Activated CD8-positive, alpha-beta T cell treated with anti-CD3 and anti-CD28 coated beads for 36 hours (primary cell): ENCODE measurements at places on chromosomes 5 and 9.

GRCh38 chr9:5186416-5187169, 1.2 kb upstream of the INSL6 start:
- DNase-seq = peak; percentile 76

DNA sequence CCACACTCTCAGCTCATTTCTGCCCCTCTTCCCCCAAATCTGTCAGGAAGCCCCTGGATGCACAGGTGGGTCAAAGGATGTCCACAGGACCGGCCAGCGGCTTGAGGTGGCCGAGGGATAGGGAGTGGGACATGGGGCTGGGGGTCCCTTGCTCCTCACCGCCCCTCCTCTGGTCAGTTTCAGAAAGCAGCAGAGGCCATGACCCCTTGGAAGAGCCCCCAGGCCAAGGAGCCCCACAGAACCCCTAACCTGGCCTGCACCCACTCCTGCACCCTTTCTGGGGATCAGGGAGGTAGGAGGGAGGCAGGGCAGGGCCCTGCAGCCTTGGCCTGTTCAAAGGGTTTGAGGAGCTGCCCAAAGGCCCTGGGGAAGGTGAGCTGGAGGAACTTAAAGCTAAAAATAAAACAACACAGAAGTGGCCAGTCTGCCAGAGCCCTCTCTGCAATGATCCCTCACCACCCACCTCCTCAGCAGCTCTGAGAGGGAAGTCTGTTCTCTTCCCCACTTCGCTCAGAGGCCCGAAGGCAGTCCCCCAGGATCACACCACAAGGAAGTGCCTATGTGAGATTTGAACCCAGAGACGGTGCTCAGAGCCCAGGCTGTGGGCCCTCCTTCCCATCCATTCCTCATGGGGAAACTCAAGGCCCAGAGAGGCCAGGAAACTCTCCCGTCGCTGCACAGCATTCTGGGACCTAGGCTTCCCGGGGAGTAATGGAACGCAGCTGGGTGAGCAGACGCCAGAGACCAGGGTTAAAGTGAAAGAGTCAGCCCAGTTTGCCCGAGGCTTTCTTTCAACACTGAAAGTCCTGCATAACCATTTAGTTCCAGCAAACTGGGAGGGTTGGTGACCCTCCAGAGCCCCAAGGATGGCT, 910 bp downstream of the ENG start:
- no peak for DNase-seq

GRCh38 chr5:60820593-60821487, 23.2 kb downstream of the ELOVL7 start:
- no peak for DNase-seq

- DNase-seq = no peak
Observed at GRCh38 chr9:91647371-91647770, 223.7 kb upstream of the NFIL3 start.

DNA sequence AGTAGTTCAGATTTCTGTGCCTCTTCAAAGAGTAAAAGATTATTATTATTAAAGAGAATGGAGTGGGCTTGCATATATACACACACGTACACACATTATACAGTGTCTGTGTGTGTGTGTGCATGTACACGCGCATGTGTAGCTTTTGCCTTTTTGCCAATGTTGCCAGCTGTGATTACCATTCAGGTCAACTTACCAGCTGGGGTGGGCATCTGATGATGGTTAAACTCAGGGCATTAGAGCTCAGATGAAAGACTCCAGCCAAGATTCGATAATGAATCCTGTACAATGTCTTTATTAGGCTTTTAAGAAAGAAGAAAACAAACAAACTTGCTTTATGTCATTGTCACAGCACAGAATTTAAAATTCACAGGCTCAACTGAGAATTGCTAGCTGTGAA, 296.5 kb upstream of the DMAC1 start:
- DNase-seq = no peak

GRCh38 chr9:136219276-136219675, 14.3 kb upstream of the LHX3 start:
- no peak for DNase-seq

DNA sequence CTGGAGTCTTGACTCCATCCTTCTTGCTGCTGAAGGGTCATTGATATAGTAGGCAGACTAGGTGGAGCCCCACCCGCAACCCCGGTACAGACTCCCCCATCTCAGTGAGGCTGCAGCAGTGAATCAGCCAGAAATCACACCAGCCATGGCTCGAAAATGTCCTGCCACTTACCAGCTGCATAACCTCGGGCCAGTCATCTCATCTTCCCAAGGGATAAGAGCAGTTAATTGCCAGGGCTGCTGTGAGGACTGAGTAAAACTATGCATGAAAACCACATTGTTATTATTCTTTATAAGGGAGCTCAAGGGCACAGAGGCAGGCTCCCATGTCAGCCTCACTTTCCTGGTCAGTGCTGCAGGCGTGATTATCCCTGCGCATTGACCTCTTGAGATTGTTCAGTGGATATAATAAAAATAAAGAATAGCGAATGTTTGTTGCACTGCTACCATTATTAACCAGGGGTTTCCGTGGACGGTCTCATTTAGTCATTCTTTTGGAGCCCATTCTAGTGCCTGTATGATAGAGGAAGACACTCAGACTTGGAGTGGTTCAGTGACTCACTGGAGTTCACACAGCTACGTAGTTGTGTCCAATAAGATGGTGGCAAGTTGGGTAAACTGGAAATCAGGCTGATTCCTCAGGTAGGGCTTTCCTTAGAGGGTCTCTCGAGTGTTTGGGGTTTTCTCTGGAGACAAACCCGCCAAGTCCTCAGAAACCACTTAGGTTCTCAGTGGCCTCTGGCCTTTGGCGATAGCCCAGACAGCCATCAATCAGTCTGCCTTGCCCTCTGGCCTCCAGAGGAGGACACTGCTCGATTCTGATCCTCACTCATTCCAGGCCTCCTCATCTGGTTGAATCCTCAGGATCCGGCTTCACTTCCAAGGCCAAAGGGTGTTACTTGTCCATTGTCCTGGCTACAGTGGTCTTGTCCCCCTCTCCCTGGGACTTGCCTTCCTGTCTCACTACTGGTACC, 39.9 kb downstream of the COL15A1 start:
- DNase-seq = no peak

GRCh38 chr5:139837711-139838380, 42.2 kb downstream of the PSD2 start:
- DNase-seq = no peak

DNA sequence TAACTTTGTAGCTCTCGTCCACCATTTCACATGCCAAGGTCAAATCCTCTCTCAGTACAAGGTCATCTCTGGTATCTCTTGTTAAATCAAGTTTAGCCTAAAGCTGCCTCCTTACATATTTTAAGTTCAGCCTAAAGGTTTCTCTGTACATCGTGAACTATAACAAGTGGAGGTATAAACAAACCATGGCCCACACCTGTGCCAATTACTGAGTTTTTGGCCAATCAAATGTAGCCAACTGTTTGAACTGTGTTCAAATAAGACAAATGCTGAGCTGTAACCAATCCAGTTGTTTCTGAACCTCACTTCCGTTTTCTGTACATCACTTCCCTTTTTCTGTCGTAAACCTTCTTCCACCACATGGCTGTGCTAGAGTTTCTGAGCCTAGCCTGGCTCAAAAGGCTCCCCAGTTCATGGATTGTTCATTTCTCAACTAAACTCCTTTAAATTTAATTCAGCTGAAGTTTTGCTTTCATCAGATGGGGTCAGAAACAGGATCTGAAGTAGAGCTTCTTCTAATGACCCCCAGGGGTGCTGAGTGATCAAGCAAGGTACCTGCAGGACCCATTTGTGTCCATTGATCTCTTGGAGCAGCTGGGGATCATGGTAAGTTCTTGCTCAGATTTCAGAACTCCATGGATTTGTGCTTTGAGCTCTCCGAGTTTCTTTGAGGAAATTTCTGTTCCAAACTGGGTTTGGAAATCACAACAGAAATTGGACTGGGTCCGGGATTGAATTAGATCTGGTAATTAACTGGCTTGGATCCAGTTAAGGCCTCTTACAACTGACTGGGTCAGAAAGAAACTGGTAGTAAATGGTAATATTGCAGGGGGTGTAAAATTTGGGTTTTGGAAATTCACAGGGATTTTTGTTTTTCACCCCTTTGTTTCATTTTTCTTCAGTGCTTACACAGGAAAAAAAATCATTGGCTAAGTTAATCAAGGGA, 11.0 kb upstream of the NANS start:
- DNase-seq = peak; percentile 52

GRCh38 chr5:41196197-41196596, 17.1 kb downstream of the C6 start:
- no peak for DNase-seq

DNA sequence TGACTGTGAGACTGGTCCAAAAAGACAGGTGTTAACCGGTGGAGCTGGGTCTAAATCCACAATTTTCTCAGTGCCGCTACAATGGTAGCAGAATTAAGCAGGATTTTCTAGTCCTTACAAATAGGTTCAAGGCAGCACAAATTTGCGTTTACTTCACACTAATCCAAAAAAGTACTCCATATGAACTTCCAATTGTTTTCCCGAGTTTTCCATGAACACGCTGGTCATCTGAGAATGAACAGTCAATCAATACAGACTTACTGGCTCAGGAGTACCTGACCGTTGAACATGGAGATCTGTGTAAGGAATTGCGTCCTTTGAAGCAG, 709 bp downstream of the SLC35D2 start:
- no peak for DNase-seq

DNA sequence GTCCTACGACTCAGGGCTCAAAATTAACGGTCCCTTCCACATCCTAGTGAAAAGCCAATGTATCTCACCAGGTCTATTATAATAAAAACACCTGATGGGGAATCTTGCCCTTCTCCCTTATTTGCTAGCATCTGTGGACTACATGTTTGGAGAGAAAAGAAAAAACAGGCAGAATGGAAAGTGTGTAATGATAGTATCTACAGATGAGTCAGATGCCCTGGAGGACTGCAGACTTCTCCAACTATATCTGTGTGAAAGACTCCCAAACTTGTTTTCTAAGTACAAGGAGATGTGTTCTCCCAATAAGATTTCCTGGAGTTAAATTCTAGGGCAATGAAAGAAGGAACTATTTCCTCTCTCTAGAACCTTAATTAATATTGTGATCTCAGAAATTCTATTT, 66.0 kb downstream of the FOXB2 start:
- DNase-seq = no peak

GRCh38 chr9:14391620-14392019, 77.7 kb upstream of the NFIB start:
- DNase-seq = no peak

DNA sequence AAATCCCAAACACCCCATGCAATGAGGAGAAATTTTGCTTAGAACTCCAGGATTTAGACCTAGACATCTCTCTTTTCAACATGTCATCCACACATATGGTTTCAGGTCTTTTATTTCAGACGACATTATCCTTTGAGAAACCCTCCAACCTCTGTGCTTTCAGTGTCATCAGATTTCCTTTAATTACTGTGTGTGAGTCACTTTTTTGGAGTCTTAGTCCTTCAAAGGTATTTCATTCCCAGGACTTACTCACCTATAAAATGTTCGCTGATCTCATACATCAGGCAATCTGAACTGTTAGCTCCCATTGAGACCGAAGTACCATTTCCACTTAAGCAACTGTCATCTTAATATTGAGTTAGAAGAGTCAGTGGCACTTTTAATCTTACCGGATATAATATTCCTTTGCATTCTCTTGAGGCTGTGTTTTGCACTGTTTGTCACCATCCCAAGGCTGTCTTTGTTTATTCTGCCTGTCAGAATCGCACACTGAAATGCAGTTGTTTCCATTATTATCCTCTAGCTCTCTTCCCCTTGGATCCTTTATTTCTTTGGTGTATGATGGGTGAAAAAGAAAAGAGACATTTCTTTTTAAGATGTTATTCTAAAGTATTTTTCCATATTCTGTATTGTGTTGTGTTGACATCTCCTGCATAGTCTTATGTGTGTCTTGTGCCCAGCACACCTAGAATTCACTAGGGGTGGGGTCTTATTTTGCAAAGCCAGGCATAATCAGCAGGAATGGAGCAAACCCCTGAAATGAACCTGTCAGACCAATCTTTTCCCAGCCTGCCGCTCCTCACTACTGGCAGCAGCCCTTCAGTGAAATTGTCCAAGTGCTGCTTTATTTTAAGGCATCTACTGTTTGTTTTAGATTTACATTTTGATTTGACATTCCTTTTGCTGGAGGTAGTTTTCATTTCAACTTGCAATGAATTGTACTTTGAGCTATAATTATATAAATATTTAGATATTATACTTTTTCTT, 155.4 kb downstream of the PAM start:
- DNase-seq = no peak

DNA sequence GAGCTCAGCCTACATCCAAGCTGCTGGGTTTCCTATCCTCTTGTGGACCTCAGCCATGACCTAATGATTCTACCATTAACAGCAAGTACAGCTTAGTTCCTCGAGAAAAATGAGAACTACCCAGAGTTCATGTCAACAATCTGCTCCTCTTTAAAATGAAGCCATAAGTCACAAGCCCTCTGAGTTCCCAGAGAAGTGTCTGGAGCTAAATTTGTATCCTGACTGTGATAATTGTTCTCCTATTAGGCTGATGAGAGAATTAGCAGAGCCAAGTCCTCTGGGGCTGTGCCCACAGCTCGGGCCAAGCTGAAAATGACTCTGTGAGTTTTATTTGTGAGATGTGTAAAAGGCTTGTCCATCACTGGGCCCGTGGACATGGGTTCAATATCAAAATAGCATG, 145.1 kb upstream of the SMIM23 start:
- no peak for DNase-seq

GRCh38 chr5:158560170-158560569, 539.5 kb downstream of the EBF1 start:
- DNase-seq = peak; percentile 5

DNA sequence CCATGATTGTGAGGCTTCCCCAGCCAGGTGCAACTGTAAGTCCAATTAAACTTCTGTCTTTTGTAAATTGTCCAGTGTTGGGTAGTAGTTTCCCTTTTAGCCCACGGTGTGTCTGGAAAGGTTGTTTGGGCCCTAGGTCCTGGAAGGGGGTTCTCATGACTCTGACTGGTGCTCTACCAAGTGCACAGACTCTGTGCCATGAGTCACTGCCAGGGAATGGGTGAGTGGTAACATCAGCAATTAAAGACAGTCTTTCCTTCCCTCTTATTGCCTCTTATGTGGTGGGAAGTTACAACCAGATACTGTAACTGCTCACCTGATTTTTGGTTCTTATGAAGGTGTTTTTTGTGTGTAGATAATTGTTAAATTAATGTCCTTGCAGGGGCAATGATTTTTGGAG, 141.2 kb downstream of the PRDM9 start:
- DNase-seq = no peak

DNA sequence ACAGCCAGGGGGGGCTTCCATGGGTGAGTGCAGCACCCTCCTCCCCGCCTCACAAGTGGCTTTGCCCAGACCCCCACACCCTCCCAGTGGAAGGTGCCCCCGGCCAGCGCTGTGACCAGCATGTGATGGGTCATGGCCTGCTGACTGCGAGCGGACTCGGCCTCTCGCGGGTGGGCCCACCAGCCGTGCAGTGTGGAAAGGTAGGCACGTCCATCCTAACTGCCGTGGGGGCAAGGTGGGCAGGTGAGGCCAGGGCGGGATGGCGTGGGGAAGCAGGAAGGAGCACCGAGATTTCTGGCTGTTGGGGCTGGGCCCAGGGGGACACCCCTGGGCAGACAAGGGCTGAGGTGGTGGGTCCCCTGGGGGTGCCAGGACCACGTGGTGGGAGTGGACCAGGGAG, 12.1 kb downstream of the SOHLH1 start:
- no peak for DNase-seq
